ENCODE measurements at places on chromosomes 2 and 18.

DNA sequence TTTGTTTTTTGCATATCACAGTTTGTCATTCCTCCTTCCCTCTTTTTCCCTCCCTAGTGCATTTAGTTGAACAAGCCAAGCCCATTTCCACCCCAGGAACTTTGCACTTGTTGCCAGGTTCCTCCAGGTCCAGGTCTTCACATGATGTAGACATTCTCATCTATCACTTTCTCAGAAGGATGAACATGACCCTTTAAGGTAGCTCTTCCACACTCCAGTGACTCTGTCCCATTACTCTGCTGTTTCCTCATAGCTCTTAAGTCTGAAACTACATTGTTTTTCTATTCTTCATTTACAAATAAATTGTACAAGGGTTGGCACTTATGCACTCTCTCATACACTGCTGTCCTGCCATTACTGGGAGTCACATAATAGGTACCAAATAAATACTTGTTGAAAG is 6.1 kb downstream of the KYNU start:
- no peak for DNase-seq

GRCh38 chr2:156474401-156474800 is 38.2 kb downstream of the GPD2 start:
- no peak for DNase-seq

DNA sequence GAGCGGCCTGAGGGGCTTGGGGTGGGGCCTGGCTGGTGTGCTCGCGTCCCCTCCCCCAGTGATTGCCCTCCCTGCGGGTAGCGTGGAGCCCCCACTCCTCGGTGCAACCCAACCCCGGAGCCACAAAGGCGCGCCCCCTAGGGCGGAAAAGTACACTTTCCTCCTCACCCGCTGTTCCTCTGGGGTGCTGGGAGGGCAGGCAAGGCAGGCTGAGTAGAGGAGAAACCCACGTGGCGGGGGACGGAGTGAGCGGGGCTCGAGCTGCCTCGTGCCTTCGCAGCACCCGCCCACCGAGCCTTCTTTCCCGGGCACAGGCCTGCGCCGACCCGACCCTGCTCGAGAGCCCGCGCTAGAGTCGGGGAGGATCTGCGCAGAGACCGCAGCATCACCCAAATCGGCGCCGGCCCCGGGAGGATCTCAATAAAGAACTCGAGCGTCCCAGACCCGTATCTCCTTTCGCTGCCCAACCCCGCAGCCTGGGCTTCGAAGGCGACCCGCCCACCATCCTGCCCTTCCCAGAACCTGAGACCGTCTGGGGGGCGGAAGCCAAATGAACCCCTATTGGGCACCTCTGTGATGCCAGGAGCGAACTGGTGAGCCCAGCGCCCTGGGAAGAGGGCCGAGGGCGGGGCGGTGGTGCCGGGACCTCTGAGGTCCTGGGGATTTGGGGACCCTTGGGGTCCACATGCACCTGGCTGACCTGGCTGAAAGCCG is 1.5 kb downstream of the UCN start:
- DNase-seq: peak; percentile 47

GRCh38 chr2:33419581-33420200 is 56.8 kb upstream of the RASGRP3 start:
- no peak for DNase-seq

- DNase-seq: no peak
These were observed 32.9 kb upstream of the ALK start for GRCh38 chr2:29954316-29954715.

DNA sequence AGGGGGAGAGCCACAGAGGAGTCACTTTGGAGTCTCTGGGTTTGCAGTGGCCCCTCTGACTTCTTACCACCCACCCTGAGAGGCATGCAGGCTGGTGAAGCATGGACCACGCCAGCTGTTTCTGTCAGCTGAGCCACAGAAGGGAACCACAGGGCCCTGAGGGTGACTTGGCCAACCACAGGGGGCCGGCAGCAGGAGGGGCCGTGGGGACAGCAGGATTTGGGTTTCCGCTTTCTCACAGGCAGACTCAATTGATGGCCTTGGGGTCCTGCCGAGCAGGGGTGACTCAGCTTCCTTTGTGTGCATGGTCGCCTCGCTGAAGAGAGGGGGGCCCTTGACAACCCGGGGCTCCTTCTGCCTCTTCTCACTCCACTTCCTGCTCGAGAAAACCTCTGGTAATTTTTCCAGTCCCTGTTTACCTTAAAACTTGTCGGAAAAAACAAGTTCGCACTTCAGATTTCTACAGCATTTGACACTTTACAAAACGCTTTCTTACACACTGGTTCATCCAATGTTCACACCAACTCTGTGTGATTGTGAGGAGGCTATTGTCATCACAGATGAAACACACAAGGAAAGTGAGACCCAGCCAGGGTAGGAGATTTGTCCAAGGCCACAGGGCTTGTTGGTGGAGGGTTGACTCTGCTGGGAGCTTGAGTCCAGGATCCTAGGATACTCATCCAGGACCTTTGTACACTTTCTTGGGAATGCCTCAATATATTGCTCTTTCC is 311.2 kb downstream of the LPIN1 start:
- no peak for DNase-seq

- no peak for DNase-seq
These were observed 60.9 kb upstream of the SIX2 start for GRCh38 chr2:45070113-45070652.

- DNase-seq: no peak
These were observed 3.2 kb downstream of the STK17B start for GRCh38 chr2:196168181-196168580.

- DNase-seq: no peak
These were observed 261.5 kb upstream of the DSEL start for GRCh38 chr18:67778016-67778415.
